ENCODE measurements at places on chromosomes 11 and 22.

DNA sequence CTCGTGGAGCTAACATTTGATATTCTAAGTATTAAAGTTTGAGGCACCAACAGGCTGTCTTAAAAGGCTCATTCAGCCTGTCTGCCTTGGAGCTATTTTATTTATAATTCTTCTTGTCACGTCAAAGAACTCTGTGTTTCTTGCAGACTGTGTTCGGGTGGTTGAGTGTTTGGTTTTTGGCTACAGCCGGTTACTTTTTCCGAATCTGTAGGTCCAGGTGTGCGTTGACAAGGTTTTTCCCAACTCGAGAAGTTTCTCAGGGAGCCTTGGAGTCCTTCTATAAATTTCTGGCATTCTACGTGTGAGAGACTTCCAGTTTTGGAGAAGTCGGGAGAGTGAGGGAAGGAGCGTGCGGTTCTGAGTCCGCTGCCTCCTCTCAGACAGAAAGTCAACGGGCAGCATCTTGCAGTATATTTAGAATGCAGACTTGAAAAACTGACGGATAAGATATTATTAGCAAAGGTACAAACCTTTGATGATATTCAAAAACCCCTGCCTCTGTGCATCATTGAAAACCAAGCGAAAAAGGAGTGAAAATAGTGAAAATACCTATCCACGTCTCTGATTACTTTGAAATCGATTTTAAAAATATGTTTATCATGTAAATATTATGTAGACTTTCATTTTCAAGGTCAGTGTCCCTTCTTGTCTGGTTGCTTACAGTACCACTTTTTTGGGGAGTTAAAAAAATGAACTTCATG, 85.2 kb upstream of the PPARA start:
- DNase-seq, result peak; percentile 63

GRCh38 chr11:90639461-90639993, 416.7 kb upstream of the CHORDC1 start:
- no peak for DNase-seq

GRCh38 chr11:16111690-16112089, 244.7 kb downstream of the SOX6 start:
- no peak for DNase-seq

- DNase-seq, result no peak
Measured at GRCh38 chr11:11217929-11218628, 135.0 kb downstream of the CSNK2A3 start.

GRCh38 chr11:84795698-84796097, 831.4 kb downstream of the DLG2 start:
- no peak for DNase-seq

DNA sequence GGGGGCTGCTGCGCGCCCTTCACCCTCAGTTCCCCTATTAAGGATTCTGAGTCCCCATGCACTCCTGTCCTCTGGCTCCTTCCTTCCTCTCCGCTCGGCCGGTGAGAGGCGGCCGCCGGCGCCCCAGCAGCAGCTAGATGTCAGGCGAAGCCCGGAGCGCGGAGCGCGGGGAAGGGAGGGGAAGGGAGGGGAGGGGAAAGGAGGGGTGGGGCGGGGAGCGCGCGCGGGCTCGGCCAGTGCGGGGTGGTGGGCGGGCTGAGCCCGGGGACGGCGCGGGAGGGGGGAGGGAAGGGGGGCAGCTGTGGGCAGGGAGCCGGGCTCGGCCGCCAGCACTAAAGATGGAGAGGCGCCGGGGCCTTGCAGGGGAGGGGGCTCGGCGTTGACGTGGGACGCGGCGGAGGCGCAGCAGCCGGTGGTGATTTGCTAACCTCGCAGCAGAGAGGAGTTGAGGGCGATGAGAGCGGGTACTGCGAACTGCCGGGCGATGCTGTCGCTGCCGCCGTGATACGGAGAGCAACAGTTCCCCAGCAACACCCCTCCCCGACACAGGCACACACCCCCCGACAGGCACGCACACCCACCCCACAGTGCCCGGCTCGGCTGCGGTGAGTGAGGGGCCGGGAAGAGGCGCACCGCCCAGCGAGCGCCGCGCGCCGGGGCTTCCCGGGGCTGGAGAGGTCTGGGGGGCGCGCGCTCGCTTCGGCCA, at the start of gene ZBTB16:
TSS of gene ZBTB16 (plus strand) at position 434 of the 706 bp plus-strand sequence. CDS start 3,590 bp downstream, outside the sequence.
- peak; percentile 80 for DNase-seq

All from fibroblast of mammary gland (primary cell).